ENCODE measurements at places on chromosomes 6 and 20.

DNA sequence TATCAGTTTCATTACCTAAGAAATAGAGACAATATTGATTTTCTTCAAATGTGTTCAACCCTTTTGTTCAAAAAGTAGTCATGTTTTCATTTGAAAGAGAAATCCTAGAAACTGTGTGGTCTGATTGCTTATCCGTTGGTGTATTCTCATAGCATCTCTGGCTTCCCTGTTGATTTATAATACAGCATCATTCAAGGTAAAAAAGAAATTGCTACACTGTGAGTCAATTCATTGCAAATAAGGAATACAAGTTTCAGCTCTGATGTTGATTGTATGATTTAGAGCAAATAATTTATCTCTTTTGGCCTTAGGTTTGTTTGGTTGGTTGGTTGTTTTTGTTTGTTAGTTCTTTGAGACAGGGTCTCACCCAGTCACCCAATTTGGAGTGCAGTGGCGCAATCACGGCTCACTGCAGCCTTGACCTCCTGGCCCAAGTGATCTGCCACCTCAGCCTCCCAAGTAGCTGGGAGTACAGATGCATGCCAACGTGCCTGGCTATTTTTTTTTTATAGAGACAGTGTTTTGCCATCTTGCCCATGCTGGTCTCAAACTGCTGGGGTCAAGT, 185.5 kb upstream of the TNFAIP3 start:
- DNase-seq, result no peak

GRCh38 chr6:146295695-146296094, 247.9 kb upstream of the RAB32 start:
- no peak for DNase-seq

DNA sequence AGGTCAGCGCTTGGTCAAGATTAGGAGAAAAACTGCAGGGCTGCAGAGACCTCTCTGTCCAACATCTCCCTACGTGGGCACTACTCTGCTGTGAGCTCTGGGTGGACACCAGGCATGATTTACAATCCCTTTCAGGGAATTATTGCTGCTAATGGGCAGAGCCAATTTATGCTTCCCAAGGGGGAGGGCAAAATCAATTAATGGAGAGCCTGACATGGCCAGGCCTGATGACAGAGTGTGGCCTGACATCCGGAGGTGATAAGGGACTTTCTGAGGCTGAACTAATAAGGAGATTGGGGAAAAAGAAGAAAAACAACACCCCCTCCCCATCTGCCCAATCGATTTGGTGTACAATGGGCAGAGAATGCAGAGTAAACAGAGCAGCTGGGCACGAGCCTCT, 5.0 kb upstream of the KCNK16 start:
- no peak for DNase-seq

DNA sequence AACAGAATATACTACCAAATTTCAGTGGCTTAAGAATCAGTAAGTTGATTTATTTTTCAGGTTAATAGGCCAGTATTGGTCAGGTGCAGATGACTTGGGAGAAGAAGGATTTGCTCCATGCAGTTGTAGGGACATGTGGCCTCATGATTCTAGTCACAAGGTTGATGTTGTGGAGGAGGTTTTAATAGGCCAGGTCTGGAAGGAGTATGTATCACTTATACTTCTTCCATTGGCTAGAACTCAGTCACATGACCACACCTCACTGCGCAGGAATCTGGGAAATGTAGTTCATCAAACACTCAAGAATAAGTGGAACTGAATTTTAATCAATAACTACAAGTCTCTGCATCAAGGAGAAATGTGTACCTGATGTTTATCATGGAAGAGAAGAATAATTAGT, 281.5 kb upstream of the QKI start:
- DNase-seq, result no peak

- DNase-seq, result no peak
Measured at GRCh38 chr20:11544029-11544678, 373.5 kb upstream of the BTBD3 start.

DNA sequence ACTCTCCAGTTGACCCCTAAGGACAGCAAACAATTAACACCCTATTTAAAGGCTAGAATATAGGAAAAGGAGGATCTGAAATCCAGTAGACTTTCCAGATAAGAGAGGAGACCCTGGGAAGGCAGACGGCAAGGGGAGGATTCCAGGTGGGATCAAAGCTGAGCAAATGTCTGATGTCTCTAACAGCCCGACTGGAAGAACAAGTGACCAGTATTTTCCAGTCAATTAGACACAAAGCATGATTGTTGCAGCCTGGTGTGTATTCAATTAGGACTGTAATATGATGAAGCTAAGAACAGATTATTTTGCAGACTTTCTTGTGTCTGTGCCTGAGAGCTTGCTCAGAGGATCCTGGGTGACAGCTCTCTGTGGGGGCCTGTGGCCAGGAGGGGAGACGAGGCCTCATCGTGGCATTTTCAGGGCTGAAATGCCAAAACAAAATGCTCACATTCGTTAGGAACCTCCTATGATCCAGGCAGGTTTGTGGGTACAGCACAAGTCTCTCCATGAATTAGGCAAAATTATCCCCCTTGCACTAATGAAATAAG, 471.8 kb upstream of the AGPAT4 start:
- DNase-seq, result no peak
